ENCODE measurements at places on chromosomes 4 and X.

DNA sequence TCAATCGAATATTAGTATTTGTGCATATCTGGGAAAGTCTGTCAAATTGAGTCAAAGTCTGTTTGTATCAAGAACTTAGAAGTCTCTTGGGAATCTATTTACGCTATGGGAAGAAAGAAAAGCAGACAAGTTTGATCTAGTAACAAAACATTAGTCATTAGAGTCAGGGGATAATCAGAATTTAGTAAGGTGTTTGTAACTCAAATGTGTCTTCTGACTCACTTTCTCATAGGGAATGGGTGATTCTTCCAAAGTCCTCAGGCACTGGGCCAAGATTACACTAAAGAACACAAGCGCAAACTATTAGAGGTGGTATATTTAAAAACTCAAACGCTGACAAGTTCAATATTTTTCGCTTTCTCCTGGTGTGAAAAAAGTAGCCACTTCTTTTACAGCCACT lies 926.5 kb downstream of the PDHA2 start:
- no peak for DNase-seq

GRCh38 chr4:140052050-140052449 lies 101.9 kb downstream of the MAML3 start:
- no peak for DNase-seq

DNA sequence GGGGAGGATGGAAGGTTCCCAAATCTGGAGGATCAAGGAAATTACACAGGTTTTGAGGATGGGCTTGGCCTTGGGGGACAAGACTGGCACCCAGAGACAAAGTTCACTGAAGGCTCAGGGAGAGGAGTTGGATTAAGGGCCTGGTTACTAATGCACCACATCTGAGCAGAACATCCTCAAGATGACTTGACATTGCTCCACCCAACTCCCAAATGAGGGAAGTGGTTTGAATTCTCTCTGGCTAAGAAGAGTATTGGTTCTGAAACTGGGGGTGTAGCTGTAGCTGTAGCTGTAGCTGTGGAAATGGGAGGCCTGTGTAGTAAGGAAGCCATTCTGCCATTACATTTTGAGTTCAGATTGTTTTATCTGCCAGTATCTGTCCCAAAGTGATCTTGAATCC lies 129.4 kb downstream of the RASL11B start:
- DNase-seq: no peak

- DNase-seq: no peak
Observed at GRCh38 chrX:15678339-15678738, 13.7 kb upstream of the CLTRN start.

GRCh38 chrX:98299785-98300184 lies 1416.1 kb downstream of the RPA4 start:
- DNase-seq: no peak

DNA sequence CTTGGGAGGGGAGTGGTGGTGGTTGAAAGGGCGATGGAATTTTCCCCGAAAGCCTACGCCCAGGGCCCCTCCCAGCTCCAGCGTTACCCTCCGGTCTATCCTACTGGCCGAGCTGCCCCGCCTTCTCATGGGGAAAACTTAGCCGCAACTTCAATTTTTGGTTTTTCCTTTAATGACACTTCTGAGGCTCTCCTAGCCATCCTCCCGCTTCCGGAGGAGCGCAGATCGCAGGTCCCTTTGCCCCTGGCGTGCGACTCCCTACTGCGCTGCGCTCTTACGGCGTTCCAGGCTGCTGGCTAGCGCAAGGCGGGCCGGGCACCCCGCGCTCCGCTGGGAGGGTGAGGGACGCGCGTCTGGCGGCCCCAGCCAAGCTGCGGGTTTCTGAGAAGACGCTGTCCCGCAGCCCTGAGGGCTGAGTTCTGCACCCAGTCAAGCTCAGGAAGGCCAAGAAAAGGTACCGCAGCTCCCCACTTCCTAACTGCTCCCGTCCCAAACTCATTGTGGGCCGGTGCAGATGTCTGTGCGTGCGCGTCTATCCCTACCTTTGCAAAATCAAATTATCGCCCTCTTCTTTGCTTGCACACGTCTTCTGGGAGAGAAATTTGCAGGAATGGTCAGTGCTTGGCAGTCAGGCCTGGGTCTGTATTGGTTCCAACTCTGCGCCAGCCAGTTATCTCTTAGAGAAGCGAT lies 533 bp downstream of the IL15 start:
- peak; percentile 6 for DNase-seq

- no peak for DNase-seq
Observed at GRCh38 chr4:107472265-107472948, 247.6 kb downstream of the PAPSS1 start.

DNA sequence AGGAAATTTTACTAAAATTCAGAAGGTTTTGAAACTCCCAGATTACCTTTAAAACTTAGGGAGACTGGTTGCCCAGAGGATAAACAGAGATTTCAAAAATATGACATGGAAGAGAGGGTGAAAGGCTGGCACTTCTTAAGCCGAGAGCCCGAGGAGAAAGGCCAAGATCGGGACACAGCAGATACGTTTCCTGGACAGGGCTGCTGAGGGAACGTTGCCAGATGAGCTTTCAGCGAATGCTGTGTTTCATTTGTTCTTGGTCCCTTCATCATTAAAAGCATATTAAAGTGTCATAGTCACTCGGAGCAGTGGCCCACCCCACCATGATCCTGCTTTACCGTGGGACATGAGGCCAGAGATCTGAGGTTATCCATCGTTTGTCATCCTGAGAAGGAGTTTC lies 37.9 kb upstream of the STOX2 start:
- DNase-seq: no peak

GRCh38 chrX:52363247-52363883 lies 5.5 kb upstream of the XAGE2 start:
- DNase-seq: no peak

- no peak for DNase-seq
Observed at GRCh38 chr4:100849319-100849718, 331.5 kb upstream of the EMCN start.

GRCh38 chr4:168917138-168917779 lies 92.8 kb downstream of the CBR4 start:
- DNase-seq: no peak

DNA sequence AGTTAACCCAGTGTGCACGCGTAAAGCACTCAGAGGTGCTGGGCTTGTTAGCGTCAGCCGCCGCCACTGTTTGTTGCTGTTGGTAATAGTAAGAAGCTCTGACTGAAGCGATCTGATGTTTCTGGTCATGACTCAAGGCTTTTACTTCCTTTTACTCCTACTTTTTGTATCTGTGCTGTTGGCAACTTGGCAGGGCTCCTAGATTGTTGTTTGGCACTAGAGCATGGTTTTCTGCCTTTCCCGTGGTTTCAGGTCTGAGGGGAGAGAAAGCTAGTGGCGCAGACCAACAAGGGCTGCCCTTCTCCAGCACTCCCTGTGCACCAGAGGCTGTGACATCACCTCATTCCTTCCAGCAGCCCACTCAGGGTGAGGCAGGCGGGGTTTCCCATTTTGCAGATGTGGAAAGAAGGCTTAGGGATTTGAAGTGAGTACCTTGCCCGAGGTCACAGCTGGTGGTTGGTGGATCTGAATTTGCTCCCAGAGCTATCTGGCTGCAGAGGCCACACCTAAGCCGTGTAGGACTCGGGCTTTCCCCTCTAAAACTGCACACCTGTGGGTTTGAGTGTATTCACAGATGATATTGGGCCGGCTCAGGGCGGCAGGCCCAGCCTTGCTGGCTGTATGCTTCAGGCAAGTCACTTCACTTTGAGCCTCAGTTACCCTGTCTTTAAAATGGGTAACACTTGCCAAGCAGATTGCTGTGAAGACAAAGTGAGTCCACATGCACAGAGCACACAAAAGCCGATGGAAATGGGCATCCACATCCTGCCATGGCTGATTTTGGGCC lies 51.2 kb upstream of the TADA2B start:
- DNase-seq: no peak

GRCh38 chr4:129264008-129264657 lies 168.2 kb downstream of the C4orf33 start:
- DNase-seq: no peak

GRCh38 chr4:79288185-79288584 lies 37.7 kb downstream of the NAA11 start:
- DNase-seq: no peak

DNA sequence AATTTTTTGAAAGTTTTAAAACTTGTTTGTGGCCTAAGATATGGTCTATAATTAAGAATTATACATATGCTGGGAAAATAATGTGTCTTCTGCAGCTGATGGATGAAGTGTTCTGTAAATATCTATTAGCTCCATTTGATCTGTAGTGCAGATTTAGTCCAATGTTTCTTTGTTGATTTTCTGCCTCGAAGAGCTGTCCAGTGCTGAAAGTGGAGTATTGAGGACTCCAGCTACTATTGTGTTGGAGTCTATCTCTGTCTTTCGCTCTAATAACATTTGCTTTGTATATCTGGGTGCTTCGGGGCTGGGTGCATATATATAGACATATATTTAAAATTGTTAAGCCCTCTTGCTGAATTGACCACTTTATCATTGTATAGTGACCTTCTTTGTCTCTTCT lies 2127.3 kb downstream of the PCDH7 start:
- DNase-seq: no peak

DNA sequence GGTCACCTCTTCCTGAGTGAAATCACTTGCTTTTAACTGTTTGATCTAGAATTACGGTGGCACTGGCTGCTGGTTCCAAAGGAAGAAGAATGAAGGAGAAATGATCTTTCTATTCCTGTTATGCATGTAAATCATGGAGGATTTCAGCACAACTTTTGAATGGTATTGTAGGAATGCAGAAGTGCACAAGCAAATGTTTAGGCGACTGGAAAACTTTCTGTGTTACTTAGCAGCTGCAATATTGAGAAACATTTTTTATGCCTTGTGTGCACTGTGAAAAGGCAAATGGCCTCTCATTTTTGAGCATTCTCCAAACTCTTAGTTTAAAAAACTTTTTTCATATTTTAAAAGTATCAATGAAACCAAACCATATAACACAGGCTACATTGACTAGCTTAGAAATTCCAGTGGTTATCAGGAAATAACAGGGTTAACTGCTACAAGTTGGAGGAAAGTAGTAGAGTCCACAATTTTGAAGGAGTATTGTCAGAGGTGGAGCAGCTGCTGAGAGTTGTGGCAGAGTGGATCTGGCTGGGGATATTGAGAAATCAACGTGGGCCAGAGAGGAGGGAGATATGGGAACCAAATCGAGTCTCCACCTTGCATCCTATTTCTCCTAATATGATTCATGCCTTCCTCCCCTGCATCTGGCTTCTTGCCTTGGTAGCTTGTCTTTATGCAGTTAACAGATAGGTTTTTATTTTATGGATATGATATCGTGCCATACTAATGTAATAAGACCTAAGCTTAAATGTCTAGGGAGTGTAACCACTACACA lies 32.0 kb upstream of the FHL1 start:
- DNase-seq: no peak

DNA sequence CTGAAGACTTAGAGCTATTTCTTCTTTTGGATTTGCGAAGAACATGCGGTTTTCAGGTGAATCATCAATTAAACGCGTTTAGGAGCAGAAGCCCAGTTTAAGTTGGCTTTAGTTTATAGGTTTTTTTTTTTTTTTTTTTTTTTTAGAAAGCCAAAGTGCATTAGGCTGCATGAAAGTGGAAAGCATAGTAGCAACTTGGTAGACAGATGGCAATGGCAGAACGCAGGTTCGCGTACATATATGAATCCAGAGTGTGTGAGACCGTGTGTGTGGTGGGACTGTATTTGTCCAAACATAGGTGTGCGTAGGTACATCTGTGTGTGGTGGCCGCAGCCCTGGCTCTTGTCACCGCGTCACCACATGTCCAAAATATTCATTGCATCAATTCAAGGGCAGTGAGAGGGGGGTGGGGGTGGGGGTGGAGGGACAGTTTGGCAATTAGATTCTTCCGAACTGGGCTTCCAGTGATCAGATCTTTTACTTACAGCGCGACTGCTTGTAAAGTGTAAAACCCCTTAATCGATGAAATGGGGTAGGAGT lies 901 bp downstream of the JADE1 start:
- DNase-seq: peak; percentile 19

- no peak for DNase-seq
Observed at GRCh38 chrX:1500701-1501624, 36.0 kb downstream of the P2RY8 start.

GRCh38 chrX:140799216-140799615 lies 89.7 kb downstream of the LINC00632 start:
- no peak for DNase-seq

DNA sequence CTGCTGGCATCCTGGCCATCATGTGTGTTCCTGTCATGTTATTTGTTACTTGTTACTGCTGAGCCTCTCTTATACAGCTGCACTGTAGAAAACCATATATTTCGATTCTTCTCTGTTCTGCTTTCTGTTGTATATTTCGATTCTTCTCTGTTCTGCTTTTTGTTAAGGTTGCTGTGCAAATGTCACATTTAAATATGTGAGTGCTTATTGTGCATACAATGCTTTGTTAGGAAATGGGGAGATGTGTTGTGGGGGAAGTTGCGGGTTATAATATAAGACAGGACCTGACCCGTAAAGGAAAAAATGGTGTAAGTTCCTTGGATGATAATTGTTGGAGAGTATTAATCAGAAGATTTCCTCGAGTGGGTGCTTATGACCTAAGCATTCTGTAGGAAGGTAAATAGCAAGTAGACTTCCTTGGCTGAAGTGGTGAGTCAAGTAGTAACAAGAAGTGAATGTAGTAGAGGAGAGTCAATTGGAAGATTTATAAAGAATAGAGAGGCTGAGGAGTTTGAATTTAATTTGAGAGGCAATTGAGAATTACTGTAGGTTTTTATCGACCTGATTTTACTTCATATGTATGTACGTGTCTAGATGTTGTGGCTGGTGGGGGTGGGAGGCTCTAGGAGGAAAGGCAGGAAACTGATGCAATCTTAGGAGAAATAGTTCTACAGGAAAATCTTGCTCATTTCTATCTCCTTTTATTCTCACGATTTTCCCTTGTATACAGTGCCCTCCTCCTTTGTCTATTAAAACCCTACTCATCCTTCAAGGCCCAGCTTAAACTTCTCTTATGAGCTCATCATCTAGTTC lies 8.5 kb downstream of the OGT start:
- no peak for DNase-seq

- DNase-seq: no peak
Observed at GRCh38 chr4:168451331-168451730, 29.0 kb downstream of the DDX60L start.

DNA sequence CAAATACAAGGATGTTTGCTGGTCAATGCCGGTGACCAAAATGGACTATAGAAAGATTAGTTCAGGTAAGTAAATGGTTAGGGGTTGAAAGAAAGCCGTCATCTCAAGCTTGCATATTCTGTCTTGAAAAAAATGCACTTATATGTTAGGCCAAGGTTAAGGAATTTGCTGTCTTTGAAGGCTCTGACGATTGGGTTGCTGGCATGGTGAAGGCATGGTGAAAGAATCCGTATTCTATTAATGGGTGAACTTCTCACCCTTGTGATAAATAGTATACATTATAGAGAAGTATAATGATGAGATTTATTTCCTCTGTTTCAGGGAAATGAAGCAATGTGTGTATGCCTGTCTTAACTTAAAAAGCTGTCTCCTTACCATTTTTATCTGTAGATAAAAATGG lies 132.6 kb downstream of the ADGRL3 start:
- DNase-seq: no peak

DNA sequence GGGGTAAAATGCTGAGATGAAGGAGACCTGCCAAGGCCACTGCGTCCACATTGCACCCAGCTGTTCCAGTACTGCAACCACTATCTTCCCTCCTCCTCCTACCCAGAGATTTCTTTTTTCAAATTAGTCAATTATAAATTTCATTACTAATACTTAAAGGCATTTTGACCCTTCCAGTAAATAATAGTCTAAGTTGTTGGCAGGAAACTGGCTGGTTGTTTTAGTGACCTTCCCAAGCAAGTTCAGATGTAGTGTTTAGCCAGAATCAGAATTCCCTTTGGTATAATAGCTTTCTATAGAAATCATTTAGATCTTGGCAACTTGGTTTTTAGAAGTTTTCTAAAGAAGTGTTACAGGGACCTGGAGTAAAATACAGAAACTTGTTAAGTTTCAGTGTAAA lies 66.0 kb downstream of the AASDH start:
- no peak for DNase-seq

- no peak for DNase-seq
Observed at GRCh38 chr4:37727635-37728034, 41.5 kb upstream of the RELL1 start.

All from activated effector memory CD4-positive, alpha-beta T cell treated with Interleukin-2 at 50 U/mL for 16 hours (primary cell).